ENCODE measurements at places on chromosomes 7 and 10.

DNA sequence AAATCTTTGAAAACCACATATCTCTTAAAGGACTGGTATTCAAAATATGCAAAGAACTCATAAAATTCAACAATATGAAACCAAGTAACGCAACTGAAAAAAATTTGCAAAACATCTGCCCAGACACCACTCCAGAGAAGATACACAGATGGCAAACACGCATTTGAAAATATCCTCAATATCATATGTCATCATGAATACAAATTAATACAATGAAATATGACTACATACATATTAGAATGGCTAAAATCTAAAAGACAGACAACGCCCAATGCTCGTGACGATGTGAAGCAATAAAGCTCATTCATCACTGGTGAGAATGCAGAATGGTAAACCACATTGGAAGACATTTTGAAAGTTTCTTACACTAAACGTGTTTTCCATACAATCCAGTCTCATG lies 770.1 kb upstream of the CELF2 start:
- no peak for DNase-seq

DNA sequence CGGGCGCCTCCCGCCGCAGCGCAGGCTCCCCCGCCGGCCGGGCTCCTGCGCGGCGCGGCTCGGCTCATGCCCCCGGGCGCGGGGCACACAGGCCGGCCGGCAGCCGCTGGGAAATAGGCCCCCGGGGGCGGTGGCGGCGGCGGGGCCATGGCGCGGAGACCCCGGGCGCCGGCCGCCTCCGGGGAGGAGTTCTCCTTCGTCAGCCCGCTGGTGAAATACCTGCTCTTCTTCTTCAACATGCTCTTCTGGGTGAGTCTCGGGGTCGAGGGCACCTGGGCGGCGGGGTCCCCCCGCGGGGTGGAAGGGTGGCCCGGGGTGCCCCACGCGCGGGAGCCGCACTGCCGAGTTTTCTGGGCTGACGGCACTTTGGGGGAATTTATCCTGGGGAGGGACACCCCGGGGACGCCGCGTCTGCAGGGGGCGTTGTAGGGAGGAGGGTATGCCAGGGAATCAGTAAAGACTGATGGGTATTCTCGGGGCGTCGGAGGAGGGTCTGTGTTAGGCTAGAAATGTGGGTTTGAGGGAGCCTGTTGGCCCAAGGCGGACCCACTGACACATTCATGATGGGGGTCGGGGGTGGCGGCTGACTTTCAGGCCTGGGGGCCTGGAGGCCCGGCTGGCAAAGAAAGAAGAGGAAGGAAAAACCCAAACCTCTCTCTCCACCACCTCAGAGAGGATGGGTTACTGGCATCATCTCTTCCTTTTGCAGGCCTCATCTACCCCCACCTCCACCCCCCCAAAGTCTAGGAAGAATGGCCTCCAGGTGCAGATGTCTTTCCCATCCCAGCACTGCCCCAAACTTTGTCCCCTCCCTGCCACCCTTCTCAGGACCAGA lies 544 bp downstream of the TSPAN33 start:
- no peak for DNase-seq

- no peak for DNase-seq
Measured at GRCh38 chr10:33780961-33781360, 446.5 kb upstream of the NRP1 start.

- DNase-seq: peak; percentile 77
Measured at GRCh38 chr10:104353325-104354048, at the start of gene CFAP58. Gene CFAP58 (plus strand): TSS chr10:104353833. CDS start chr10:104353898, 65 bp downstream.

- no peak for DNase-seq
Measured at GRCh38 chr10:91614225-91614624, 18.6 kb downstream of the PPP1R3C start.

- no peak for DNase-seq
Measured at GRCh38 chr10:4074545-4075407, 289.8 kb upstream of the KLF6 start.

DNA sequence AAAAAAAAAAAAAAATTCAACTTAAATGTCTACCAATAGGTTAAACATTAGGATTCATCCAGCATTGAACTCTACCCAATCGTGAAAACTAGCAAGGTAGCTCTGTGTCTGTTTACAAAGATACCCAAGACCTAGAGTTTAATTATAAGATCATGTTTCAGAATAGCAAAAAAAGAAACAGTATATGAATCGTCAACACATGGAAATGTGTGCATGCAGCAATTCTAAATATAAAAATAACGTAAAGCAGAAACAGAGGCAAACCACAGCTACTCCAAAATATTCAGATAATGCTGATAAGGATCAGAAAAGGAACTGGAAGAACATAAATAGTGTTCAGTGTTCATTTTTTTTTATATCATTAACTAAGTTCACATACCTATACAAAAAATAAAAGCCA lies 68.7 kb downstream of the AFAP1L2 start:
- DNase-seq: no peak

GRCh38 chr10:75111907-75112679 lies 637 bp downstream of the SAMD8 start:
- DNase-seq: no peak

- no peak for DNase-seq
Measured at GRCh38 chr10:79238158-79238520, 109.1 kb upstream of the PPIF start.

Measured in LNCaP clone FGC (cell line).